RPMI7951 (cell line): ENCODE measurements at places on chromosomes 7 and 10. TPM values are rescaled to one million over a fixed set of nuclear protein-coding genes. Genes with fewer than 3 reads are reported as not detected.

The TAS2R4 gene
- 0.10 and 0.12 TPM in 2 replicates for total RNA-seq

The CDHR1 gene
- total RNA-seq, result not detected in 2 replicates

The FAM25A gene
- total RNA-seq, result not detected in 2 replicates

The DPCD gene
- 65.8 and 69.5 TPM in 2 replicates for total RNA-seq

The BHLHA15 gene
- 0.36 TPM in 1 of 2 replicates, not detected in the other for total RNA-seq

The UPK3B gene
- not detected in 2 replicates for total RNA-seq

The BRAT1 gene
- 22.6 and 28.8 TPM in 2 replicates for total RNA-seq

The STN1 gene
- total RNA-seq, result 72.5 and 75.9 TPM in 2 replicates

The C10orf95 gene
- not detected in 2 replicates for total RNA-seq

The TAC1 gene
- total RNA-seq, result 20.4 and 26.2 TPM in 2 replicates

The NKX2-3 gene
- 0.59 TPM in 1 of 2 replicates, not detected in the other for total RNA-seq

The CPN1 gene
- total RNA-seq, result not detected in 2 replicates

The WEE2 gene
- total RNA-seq, result not detected in 2 replicates
